ENCODE measurements at places on chromosomes 12 and 14. TPM values are rescaled to one million over a fixed set of nuclear protein-coding genes. Genes with fewer than 3 reads are reported as not detected.

Gene TCL1B
- not detected for total RNA-seq

GRCh38 chr14:101889366-101889765 lies 75.0 kb upstream of the DYNC1H1 start:
- no peak for ATAC-seq

GRCh38 chr12:88844426-88844825 lies 264.2 kb upstream of the KITLG start:
- ATAC-seq, result no peak

- no peak for ATAC-seq
Measured at GRCh38 chr14:65482757-65483438, 70.4 kb downstream of the FUT8 start.

Gene HHIPL1
- total RNA-seq, result not detected

DNA sequence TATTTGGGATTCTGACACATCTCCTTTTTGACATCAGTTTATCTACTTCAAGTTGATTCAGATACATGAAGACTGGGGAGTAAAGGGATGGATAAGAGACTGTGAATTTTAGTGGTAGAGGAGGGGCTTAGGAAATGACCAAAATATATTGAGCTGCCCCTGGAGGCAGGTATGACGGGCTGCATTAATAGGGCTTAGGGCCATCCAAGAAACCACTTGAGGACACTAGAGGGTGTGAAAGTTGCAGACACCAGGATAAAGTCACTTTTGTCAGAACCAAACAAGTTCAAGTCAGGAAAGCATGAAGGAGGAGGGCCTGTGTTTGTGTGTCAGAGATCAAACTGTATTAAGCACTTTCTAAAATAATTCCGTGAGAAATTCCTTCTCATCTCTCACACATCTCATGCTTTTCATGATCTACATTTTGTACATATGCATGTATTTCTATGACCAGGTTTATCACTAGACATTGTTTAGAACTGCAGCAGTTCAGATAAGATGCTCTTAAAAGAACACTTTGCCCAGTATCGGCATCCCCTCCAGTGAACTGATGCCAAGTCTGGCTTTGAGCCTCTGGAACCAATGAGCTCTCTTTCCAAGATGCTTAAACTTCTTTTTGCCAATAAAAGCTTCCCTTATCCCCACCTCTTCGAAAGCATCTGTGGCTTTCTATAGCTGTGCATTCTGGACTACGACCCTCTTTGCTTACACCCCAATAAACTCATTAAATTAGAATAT lies 136.9 kb downstream of the SLC38A1 start:
- no peak for ATAC-seq

DNA sequence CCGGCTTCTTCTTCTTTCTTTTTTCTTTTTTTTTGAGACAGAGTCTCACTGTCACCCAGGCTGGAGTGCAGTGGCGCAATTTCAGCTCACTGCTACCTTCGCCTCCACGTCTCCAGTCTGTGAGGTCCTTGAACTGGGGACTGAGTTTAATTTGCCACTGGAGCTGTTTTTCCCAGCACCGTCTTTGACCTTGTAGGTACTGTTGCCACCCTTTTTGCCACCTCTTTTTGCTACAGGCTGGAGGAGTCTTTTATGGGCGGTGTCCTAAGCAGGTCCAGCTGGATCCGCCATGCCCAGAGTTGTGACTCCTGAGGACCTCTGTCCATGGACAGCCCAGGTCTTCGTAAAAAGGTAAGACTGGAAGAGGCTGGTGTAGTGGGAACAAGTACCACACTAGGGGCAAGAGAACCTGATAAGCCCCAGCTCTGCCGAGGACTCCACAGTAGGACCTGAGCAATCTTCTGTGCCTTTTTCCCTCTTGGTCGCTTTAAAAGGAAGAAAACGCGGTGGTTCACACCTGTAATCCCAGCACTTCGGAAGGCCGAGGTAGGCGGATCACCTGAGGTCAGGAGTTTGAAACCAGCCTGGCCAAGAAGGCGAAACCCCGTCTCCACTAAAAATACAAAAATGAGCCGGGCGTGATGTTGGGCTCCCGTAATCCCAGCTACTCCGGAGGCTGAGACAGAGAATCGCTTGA lies 946 bp downstream of the RNU4-2 start:
- no peak for ATAC-seq

Gene SYT10
- total RNA-seq, result not detected

DNA sequence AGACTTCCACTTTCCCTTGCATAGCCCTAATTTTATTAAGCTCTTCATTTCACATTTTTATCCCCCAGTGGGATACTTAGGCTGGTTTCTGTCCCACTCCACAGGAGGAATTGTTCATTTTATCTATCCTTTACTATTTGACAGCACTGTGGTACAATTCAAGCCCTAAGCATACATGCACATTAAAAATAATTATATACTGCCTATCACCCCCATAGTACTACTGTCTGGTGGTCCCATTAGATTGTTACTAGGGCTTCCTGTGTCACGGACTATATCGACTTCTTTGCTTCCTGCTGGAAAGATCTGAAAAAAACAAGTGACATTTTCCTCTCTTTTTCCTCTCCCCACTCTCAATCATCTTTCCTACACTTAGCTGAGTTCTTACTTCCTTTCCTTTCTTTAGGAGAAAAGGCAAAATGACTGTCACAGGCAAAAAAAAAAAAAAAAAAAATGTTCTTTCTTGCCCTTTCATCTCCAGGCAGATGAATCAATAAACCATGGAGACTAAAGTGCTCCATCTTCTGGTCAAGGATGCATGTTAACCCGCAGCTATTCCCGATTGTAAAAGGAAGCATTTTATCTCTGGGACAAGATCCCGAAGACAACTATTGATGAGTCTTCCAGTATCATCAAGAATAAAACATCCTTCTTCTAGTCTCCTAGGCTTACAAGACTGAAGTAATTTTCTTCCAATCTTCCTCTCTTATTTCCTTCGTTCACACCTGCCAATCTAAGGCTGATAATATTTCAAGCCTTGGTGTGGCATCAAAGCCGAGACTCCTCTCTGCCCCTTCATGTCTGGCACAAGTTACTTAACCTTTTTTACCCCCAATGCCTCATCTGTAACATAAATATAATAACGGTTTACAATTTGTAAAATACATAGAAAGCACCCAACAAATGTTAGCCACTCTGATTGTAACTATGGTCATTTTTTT lies 94.4 kb upstream of the PLEKHG7 start:
- ATAC-seq, result no peak

DNA sequence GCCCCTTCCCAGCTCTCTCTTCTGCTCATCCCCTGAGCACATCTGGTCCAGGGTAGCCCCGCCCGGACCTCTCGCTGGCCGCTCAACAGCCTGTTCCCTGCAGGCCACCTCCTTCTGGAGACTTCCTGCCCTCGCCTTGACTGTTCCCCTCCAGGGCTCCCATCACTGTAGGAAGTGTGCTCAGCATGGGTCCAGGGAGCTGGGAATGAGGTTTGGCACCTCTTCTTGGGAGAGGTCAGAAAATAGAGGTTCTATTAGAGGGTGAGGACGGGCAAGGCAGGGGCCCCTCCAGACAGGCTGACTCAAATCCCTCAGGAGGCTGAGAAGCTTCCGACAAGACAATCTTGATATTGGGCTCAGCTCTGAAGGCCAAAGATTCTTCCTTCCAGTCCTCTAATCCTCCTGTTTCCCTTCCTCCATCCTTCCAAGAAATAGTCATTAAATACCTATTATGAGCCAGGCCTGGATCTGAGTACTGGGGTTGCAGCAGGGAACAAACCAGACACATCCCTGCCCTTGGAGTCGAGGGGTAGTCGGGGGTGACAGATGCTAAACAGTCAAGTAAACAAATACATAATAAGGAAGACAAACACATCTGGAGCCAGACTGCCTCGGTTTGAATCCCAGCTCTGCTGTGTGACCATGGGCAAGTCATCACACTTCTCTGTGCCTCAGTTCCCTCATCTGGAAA lies 30.6 kb downstream of the CMKLR1 start:
- no peak for ATAC-seq

DNA sequence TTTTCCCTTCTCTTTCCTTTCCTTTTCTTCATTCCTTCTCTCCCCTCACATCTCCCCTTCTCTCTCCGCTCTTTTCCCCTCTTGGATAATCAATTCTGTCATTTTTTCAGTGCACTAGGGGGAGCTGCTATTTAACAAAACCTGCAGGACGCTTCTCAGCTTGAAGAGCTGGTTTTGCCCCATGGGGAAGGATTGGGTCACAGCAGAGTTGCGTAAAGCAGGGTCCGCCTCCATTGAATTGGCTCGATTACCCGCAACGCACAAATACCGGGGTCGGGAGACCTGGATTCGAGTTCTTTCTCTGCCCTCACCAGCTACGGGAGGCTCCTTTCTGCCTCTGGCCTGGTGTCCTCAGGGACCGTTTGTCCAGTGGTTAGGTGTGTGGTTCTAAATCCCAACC lies 42.1 kb upstream of the CHGA start:
- ATAC-seq, result no peak

GRCh38 chr12:100799770-100800169 lies 5.2 kb downstream of the ANO4 start:
- ATAC-seq, result no peak

DNA sequence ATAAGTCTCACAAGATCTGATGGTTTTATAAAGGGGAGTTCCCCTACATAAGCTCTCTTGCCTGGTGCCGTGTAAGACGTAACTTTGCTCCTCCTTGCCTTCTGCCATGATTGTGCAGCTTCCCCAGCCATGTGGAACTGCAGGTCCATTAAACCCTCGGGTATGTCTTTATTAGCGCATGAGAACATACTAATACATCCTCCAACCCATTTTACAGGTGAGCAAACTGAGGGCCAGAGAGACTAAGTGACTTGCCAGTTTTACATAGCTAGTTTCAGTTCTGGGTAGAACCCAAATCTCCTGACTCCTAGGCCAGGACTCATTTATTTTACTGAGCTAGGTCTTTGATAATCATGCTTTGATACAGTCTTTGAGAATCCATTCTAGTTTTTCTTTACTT lies 406.9 kb downstream of the RAD51B start:
- no peak for ATAC-seq

Gene KRT6C
- not detected for total RNA-seq

Gene POC1B
- total RNA-seq, result 47.5 TPM

GRCh38 chr12:99389751-99390150 lies 257.8 kb upstream of the GARIN6 start:
- ATAC-seq, result no peak

Gene TAS2R9
- total RNA-seq, result not detected

Gene PSMA3
- 190 TPM for total RNA-seq

- no peak for ATAC-seq
Measured at GRCh38 chr14:66088656-66089055, 397.5 kb upstream of the CCDC196 start.

All from activated T-helper 17 cell treated with anti-CD3 and anti-CD28 coated beads, Interleukin-2, amount 50 U/mL, for 72 hours (primary cell).